ENCODE measurements at places on chromosomes 11 and 22.

DNA sequence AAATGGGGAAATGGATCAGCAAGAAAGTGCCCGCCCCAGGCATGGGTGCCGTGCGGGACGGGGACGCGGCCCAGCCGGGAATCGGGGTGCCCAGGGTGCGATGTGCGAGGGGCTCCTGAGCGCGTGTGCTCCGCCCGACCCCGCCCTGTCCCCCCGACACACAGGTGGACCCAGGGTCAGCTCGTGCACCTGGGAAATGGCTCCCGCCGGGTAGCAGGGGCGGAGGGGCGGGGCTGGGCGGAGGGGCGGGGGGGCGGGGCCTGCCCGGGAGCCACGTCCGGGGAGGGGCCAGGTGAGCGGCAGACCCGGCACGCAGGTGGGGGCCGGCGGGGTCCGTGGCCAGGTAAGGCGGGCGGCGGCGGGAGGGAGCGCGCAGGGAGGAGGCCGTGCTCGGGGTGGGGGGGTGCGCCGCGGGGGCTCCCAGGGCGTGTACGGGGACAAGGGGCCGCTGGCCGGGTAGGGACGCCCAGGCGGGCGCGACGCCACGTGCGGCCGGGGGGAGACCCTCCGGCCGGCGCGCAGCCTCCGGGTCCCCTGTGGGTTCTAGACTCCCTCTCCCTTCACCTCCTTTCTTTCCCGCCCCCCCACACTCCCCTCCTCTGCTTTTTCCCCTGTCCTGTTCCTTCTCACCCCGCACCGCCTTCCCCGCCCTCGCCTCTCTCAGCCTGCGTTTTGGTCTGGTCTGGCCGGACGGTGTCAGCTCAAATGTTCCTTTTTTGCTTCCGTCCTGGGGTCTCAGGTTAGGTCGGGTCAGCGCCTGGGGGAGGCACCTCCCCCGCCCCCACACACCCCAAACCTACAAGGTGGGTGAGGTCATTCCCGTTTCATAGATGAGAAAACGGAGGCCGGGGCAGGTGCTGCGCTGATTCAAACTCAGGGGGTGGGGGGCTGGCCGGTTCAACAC, at the start of gene ARHGAP8:
TSS of gene ARHGAP8 (plus strand) at position 291 of the 904 bp plus-strand sequence. CDS start 33,953 bp downstream, outside the sequence.
- DNase-seq = no peak

- no peak for DNase-seq
Observed at GRCh38 chr22:24953384-24954113, 1.0 kb downstream of the KIAA1671 start.

- no peak for DNase-seq
Observed at GRCh38 chr11:70046089-70046488, 32.0 kb upstream of the ANO1 start.

- DNase-seq = no peak
Observed at GRCh38 chr22:39469326-39469680, 12.5 kb downstream of the MGAT3 start.

- no peak for DNase-seq
Observed at GRCh38 chr11:125297346-125297915, 132.9 kb downstream of the PKNOX2 start.

GRCh38 chr11:36122671-36123070, 166.6 kb downstream of the COMMD9 start:
- no peak for DNase-seq

- no peak for DNase-seq
Observed at GRCh38 chr11:34160791-34161190, 55.4 kb downstream of the NAT10 start.

Measured in CD4-positive, CD25-positive, alpha-beta regulatory T cell (primary cell).